ENCODE measurements at places on chromosomes 16 and 17.

DNA sequence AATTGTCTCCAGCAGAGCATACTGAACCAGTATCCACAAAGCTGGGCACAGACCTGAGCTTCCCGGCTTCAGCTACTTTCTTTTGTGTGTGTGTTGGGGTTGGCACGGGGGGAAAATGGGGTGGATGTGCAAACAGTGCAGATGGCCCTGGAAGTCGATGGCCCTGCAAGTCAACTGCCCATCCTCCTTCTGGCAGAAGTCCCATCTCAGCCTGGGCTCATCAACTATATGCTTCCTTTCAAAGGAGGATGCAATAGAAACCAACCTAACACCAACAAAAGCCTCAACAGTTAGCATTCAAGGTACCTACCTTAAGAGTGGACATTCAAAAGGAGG is 55.7 kb downstream of the SOX9 start:
- DNase-seq, result no peak

GRCh38 chr16:23788685-23789084 is 33.9 kb downstream of the CHP2 start:
- no peak for DNase-seq

GRCh38 chr16:5903832-5904231 is 806.2 kb upstream of the EEF2KMT start:
- no peak for DNase-seq

GRCh38 chr16:53626811-53627210 is 76.8 kb downstream of the RPGRIP1L start:
- DNase-seq, result no peak
